ENCODE measurements at places on chromosomes 3 and 15. TPM values are rescaled to one million over a fixed set of nuclear protein-coding genes. Genes with fewer than 3 reads are reported as not detected.

The CNTN4 gene
- total RNA-seq = not detected

The TJP1 gene
- total RNA-seq = 58.0 TPM

The MAP1A gene
- total RNA-seq = 18.7 TPM

The SH2D7 gene
- not detected for total RNA-seq

The C15orf62 gene
- total RNA-seq = not detected

The SOX14 gene
- total RNA-seq = not detected

The UCN2 gene
- 1.9 TPM for total RNA-seq

The SIAH2 gene
- total RNA-seq = 30.9 TPM

The TUSC7 gene
- total RNA-seq = not detected

The NR2E3 gene
- total RNA-seq = not detected

The UBA3 gene
- 53.1 TPM for total RNA-seq

The ADIPOQ gene
- not detected for total RNA-seq

The PAQR9 gene
- not detected for total RNA-seq

The CPB1 gene
- total RNA-seq = 0.15 TPM

The POLQ gene
- 4.7 TPM for total RNA-seq

The LRTM1 gene
- total RNA-seq = not detected

The AADACL2 gene
- total RNA-seq = not detected
